ENCODE measurements at places on chromosomes 12 and 14.

GRCh38 chr14:103113774-103114173, 9.5 kb upstream of the TNFAIP2 start:
- no peak for DNase-seq

DNA sequence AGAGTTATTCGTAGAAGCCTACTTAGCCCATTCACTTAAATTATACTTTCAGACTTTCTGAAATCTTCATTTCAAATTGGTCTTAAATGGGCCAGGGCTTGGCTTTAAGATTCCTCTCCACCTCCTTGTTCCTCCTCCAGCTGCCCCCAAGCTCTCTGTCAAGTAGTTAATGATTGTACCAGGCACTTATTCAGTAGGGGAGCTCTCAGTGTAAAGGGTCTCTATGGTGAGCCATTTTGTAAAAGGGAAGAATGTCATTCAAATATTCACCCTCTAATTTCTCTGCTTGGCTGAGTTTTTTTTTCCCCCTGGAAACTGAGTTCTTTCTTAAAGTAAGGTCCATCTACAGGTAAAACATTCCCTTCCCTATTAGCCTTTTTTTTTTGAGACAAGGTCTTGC, 96.6 kb downstream of the SUDS3 start:
- DNase-seq: no peak

DNA sequence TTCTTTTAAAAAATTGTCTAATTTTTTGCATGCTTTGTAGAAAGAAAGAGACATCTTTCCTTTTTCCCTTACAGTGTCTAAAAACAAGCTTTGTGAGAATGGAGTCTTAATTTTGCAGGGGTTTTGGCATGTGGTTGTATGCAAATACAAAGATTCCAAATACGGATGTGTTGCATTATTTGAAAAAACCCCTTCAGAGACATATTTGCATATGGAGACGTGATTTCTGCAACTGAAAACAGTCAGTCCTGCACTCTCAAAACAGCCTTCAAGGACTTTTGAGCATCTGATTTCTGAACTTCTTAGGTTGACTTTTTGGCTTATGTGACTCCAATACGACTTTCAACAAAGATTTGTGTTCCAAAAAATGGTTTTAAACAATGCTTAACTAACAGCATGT, 7.8 kb downstream of the IRAK3 start:
- DNase-seq: no peak

GRCh38 chr12:58309806-58310205, 368.4 kb downstream of the ATP23 start:
- no peak for DNase-seq

DNA sequence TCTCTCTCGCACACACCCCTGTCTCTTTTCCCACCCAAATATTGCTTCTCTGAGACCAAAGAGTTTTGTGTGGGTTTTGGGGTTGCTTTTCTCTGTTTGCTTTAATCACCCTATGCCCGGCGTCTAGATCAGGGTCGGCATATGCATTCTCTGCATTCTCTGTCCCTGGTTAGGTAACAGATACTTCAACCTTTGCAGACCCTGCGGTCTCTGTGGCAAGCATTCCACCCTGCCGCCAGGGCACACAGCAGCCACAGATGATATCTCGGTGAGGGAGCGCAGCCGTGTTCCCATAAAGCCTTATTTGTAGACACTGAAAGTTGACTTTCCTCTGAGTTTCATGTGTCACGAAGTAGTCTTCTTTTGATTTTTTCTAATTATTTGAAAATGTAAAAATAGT, 110.4 kb upstream of the FZD10 start:
- no peak for DNase-seq
